CD4-positive, alpha-beta T cell treated with Interferon gamma for 1 hour (primary cell): ENCODE measurements at places on chromosomes 1 and 21.
A peak's percentile ranks its signal among the peaks of the same experiment; 100 is the strongest.

DNA sequence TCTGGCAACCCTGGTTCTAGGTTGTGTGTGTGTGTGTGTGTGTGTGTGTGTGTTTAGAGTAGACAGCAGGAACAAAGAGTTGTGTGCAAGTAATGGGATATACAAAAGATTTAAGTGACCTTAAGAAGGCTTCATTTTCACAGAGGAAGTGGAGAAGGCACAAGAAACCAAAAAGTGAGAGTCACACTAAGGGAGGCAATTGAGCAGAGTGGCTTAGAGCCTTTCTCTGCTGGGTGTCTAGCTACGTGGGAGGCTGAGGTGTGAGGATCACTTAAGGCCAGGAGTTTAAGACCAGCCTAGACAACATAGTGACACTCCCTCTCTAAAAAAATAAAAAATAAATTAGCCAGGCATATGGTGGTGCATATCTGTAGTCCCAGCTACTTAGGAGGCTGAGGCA lies 44.4 kb upstream of the HAO2 start:
- DNase-seq, result no peak

- DNase-seq, result no peak
Measured at GRCh38 chr1:30738040-30738714, 14.8 kb upstream of the MATN1 start.

DNA sequence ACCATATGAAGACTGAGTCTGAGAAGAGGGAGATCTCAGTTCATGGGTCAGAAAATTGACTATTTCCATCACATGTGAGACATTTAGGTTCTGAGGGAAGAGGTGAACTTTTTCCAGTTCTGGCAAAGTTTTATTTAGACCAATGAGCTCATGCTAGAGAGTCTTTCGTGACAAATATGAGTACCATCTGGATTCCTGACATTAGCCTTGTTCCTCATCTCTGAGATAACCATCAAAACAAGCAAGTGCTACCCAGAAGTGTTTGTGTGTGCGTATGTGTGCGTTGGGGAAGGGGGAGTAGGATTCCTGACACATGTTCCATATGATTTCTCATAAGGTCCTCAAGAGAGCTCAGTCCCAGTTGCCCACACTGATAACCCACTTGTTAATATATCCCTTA lies 120.6 kb downstream of the FASLG start:
- no peak for DNase-seq

DNA sequence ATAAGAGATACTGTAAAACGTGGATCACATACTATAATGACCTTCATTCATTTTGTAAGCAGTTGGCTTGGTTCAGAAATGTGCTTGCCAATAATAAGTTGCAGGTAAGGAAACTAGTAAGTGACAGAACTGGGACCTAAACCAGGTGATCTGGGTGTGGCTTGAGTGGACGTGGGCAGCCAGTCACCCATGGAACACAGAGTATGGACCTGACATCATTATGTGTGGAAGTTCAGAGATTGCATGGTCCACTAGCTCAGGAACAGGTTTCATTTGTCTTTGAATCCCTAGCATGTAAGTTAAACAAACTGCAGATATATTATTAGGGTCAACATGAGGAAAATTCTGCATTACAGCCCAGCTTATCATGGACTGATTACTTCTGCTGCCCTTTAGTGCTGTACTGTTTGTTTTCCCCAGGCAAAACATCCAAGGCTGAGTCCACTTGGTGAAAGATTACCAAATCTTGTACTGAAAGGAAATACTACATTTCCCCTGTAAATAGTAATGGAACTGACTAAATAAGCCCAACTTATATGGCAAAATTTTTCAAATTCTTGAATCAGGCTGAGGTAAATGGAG lies 327.3 kb upstream of the SGIP1 start:
- DNase-seq, result no peak

GRCh38 chr1:152347116-152347728 lies 12.6 kb downstream of the FLG2 start:
- no peak for DNase-seq

GRCh38 chr1:31181515-31182343 lies 58.0 kb downstream of the NKAIN1 start:
- peak; percentile 15 for DNase-seq

DNA sequence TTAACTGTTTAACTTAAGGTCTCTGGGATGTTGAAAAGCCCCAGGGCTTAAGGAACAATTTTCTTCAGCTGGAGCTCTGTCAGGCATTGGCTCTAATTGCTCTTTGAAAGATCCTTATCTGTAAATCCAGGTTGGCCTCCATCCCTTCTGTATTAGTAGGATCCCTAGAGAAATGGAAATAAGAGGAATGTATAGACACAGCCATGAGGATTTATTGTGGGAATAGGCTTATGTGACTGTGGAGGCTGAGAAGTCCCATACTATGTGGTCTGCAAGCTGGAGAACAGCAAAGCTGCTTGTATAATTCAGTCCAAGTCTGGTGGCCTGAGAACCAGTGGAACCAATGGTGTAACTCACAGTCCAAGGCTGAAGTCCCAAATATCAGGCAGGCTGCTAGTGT lies 47.6 kb upstream of the VAV3 start:
- no peak for DNase-seq

DNA sequence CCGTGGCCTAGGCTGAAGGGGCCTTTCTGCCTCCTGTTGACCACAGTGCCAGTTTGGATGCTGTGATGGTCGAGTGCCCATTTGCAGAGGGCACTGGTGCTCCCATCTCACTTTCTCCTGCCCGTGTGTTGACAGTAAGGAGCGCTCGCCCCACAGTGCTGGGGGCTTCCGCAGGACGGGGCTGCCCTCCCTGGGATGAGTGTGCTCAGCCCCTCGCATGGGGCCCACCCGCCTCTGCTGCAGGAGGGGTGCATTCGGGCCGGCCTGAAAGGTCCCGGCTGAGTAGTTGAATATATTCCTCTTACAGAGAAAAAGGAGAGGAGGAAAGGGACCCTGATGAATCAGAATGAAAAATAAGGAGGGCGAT lies 37.3 kb downstream of the NTPCR start:
- DNase-seq, result no peak

GRCh38 chr1:99672038-99672437 lies 26.1 kb downstream of the PALMD start:
- no peak for DNase-seq

DNA sequence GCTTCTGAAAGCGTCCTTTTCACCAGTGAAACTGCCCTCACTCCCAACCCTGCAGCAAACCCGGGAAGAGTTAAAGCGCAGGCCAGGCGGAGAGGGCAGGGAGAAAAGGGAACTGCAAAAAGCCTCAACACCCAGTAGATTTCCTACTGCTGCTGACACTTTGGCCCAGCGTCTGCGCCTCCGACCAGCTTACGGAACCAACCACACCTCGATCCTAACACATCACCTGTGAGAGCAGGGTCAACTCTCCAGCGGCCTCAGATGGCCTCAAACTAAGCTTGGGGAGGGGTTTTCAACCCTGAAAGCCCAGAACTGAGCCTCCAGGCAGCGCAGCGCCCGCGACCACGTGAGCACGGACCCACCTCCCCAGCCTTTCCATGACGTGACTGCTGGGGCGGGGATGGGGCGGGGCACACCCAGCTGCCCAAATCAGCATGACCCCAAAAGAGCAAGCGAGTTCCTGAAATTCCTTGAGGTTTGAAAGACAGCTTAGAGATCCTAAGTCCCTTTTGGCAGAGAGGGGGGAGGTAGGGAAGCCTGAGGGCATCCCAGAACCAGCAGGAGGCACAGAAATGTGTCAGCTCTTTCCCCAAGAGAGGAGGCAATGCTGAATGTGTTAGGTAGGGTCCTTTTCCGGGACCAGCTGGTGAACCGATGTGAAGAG lies 59.1 kb downstream of the ITPKB start:
- peak; percentile 77 for DNase-seq

DNA sequence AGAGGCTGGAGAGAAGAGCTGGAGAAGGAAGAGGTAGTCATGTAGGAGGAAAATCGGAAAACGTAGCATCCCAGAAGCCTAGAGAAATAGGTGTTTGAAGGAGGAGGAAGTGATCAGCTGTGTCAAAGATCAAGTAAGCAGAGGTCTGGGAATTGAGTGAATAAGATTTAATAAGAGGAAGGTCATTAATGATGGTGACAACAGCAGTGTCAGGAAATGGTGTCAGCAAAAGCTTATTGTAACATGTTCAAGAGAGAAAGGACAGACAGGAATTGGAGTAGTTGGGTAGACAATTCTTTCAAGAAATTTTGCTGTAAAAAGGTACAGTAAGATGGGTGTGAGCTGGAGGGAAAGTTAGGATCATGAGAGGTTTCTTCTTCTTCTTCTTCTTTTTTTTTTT lies 41.6 kb upstream of the SLC6A9 start:
- no peak for DNase-seq

DNA sequence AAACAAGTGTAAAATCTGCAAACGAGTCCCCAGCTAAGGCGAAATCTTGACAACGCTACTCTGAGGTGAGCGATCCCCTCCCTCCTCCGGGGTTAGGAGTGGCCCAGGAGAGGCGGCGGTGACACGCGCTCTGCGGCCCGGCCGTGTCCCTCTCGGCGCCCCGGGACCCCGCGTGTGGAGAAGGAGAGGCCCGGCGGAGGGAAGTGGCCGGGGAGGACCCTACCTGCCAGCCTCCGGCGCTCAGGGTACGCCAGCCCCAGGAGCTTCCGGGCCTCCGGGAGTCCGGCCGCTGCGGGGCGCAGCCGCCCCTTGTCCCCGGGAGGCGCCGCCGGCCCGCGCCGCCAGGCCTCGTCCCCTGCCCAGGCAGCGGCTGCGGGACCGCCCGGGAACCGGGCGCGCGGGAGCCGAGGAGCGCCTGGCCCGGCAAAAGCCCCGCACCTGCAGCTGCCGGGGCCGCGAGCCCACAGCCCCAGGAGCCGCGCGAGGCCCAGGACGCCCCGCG lies 543 bp downstream of the ABCB10 start:
- DNase-seq, result peak; percentile 5

DNA sequence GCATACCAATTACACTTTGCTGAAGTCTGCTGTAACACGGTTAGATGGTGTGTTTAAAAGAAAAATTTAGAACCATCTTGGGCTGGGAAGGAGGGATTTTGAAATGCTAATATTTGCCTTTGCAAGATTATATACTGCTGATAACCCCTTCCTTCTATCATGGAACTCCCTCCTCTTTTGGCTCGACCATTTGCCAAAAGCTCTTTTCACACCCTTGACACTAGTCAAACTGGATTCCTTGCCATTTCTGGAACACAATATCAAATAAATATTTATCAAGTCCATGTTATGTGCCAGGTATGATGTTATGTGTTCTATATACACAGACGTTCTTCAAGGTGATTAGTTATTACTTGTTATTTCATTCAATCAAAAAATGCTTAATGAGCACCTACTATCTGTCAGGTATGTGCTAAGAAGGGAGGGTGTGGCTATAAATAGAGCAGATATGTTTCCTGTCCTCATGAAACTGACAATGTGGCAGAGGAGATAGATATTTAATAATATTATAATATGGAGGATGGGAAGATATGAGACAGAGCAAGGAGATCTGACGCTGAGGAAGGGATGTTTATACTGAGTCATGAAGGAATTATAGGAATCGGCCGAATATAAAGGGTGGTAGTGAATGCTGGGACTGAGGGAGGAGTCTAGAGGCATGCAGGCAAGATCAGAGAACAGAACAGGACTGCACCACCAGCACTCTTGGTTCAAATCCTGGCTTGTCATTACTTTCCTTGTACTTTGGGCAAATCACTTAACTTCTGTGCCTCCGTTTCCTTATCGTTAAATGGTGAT lies 16.1 kb upstream of the XPR1 start:
- DNase-seq, result no peak

DNA sequence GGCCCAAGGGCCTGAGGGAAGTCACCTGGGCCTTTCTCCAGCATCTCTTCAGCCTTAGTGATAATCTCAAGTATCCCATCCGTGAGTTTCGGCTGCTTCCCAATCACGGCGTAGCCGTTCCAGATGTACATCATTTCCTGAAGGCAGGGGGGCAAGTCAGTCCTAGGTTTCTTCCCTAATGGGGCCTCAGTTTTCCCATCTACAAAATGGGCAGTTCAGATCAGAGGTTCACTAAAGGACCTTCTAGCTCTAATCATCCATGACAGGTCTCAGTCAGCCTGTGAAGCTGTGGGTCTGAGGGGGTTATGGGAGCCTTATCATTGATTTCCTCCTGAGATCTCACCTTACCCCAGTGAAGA lies 39.9 kb downstream of the TTC39A start:
- no peak for DNase-seq

DNA sequence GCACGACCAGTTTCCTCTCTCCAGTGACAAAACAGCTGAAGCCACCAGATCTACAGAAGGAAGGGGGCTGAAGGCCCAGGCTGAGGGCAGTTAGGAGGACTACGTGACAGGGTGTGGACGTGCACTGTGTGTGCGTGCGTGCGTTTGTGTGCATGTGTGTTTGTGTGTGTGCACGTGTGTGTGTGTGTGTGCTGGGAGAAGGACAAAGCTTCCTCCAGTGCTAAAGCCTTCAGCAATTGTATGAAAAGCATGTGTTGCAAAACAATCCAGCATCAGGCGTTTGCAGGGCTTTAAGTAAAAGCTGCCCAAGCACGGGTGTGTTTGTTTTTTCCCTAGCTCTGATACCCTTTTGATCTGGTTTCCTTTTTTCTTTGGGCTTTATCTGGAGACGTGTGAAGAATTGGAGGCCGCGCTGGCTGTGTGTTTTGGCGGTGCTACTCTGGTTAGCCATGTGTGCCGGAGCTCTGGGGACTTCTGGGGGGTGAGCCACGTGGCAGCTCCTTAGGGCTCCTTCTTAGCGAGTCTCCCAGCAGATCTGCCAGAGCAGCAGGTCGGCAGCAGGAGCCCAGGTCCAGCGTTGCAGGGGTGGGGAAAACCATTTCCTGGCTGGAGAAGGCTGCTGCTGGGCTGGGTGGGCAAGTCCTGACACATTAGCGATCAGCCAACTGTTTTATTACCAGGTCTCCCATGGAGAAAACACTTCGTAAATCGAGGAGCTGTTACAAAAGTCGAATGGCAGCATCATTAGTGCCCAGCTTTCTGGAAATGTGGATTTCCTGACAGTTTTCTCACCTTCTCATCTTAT lies 73.4 kb downstream of the UCK2 start:
- DNase-seq, result no peak

DNA sequence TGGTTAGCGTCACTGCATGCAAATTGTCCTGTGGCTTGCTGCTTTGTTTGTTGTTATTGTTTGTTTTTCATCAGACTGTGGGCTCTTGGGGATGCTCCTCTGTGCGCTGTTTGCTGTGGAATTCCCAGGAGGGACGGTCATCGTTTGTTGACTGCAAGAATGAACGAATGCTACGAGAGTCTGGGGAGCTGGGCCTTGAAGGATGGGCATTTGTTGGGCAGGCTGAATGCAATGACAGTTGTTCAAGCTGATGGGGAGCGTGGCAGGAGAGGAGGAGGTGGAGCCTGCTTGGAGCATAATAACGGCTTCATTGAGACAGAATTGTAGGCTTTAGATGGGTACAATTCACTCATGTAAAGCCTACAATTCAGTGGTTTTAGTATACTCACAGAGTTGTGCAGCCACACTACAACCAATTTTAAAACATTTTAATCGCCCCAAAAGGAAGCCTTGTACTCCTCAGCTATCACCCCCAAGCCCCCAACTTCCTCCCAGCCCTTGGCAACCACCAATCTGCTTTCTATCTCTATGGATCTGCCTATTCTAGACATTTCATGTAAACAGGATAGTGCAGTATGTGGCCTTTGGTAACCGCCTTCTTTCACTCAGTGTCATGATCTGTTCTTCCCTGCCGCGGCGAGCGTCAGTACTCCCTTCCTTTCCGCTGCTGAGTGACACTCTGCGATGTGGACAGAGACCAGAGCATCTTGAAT lies 190.2 kb downstream of the CAMTA1 start:
- DNase-seq, result no peak

GRCh38 chr1:2820731-2821372 lies 19.4 kb upstream of the TTC34 start:
- no peak for DNase-seq

GRCh38 chr1:96095849-96096612 lies 625.6 kb upstream of the PTBP2 start:
- no peak for DNase-seq

- no peak for DNase-seq
Measured at GRCh38 chr1:172254521-172255222, 165.8 kb upstream of the C1orf105 start.
